ENCODE measurements at places on chromosomes 7 and 10. TPM values are rescaled to one million over a fixed set of nuclear protein-coding genes. Genes with fewer than 3 reads are reported as not detected.

UCN3 gene
- polyA plus RNA-seq, result 0.30 TPM

POT1 gene
- 50.8 TPM for polyA plus RNA-seq

SLC13A4 gene
- polyA plus RNA-seq, result 1.9 TPM

GRCh38 chr10:70738761-70739121 is 46.4 kb downstream of the TBATA start:
- no peak for DNase-seq

- DNase-seq, result no peak
These were observed 46.2 kb downstream of the CUX1 start for GRCh38 chr7:101863598-101863997.

NOLC1 gene
- polyA plus RNA-seq, result 98.0 TPM

Data from renal cortex interstitium (tissue), 15 donors.